ENCODE measurements at places on chromosomes 1 and 21.

GRCh38 chr1:175900171-175900570, 156.8 kb upstream of the TNR start:
- no peak for DNase-seq

DNA sequence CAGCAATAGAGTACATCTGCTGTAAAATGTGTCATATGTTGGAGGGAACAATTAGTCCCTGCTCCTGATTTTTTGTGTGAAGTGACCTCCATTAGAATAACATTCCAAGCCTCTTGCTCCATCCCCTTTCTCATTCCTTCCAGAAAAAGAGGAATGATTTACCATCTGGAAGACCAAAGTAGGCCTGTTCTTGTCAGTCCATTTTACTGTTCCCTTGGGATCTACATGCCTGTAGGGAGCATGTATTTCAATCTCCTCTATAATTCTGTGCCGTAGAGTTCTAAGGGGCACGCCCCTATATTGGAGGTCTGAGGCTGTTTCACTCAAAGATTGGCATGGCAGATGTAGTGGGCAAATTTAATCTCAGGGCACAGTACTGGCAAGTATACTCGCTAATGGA, 48.8 kb upstream of the MAN1A2 start:
- DNase-seq, result no peak

- DNase-seq, result no peak
Observed at GRCh38 chr1:232893481-232894313, 56.7 kb upstream of the NTPCR start.

- DNase-seq, result no peak
Observed at GRCh38 chr1:53503433-53504217, 44.4 kb downstream of the DMRTB1 start.

DNA sequence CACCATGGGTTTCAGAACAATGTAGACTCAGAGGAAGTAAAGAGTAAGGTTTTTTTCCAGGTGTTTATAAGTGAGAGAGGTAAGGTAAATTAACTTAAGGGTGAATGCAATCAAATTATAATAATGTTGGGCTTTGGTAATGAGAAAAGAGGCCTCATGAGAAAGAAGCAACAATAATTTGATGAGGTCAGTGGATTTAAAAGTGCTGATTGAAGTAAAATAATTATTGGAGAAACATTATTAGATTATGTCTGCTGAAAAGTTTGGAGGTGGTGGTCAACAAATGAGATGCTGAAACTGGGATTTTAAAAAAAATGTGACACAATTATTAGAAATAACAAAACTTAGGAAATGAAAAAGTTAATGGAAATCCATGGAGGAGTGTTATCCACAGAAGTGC, 187.4 kb upstream of the BRINP3 start:
- no peak for DNase-seq

Measured in stimulated activated CD4-positive, alpha-beta T cell treated with anti-CD3 and anti-CD28 coated beads, Interleukin-4, amount 100 ng/mL, for 4 hours (primary cell).